ENCODE measurements at places on chromosomes 5 and 9.

DNA sequence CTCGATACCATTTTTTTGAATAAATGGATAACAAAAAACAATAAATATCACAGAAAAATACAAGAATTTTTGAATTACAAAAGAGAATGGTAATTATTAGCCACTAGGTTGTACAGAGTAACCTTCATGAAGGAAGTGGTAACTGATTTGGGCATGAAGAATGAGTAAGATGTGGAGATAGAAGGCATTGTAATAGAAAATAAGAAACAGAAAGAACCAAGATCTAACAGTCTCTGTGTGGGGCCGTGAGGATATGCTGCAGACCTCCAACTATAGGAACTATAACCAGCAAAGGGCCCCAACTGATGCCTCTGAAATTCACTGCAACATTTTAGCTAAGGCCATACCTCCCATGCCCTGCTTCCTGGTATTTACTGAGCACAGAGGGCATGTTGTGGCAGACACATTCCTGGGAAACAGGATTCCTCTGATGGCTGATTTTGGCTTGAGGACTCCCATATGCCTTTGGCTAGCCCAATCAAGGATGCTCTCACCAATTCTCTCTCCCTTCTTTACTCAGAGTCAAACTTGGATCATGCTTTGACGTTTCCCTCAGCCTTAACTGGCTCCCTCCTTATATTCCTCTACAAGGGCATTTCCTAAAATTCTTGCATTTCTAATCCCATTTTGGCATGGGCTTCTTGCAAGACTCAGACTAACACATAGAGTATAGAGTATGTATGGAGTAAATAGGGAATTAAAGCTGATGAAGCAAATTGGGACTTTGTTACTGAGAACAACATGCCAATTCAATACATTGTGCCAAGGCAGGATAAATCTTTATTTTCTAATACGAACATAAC, 208.9 kb downstream of the PDE4D start:
- peak; percentile 49 for DNase-seq

- no peak for DNase-seq
Observed at GRCh38 chr9:106799152-106799551, 63.8 kb upstream of the ZNF462 start.

DNA sequence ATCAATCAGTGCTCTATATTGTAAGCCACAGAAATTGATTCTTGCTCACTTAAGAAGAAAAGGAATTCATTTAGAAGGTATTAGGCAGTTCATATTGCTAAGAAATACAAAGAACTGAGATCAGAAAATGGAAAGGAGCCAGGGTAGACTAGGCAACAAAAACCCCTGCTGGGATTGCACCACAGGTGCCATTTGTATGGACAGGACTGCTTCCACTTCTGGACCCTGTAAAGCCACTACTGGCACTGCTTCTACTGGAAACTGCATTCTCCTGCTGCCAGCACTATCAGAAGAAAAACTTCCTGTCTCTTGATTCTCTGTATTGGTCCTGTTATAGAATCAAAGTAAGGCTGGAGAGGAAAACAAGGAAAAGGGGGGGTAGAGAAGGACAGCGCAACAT, 45.9 kb downstream of the CERT1 start:
- no peak for DNase-seq

- no peak for DNase-seq
Observed at GRCh38 chr9:35102465-35102768, 514 bp downstream of the STOML2 start.

DNA sequence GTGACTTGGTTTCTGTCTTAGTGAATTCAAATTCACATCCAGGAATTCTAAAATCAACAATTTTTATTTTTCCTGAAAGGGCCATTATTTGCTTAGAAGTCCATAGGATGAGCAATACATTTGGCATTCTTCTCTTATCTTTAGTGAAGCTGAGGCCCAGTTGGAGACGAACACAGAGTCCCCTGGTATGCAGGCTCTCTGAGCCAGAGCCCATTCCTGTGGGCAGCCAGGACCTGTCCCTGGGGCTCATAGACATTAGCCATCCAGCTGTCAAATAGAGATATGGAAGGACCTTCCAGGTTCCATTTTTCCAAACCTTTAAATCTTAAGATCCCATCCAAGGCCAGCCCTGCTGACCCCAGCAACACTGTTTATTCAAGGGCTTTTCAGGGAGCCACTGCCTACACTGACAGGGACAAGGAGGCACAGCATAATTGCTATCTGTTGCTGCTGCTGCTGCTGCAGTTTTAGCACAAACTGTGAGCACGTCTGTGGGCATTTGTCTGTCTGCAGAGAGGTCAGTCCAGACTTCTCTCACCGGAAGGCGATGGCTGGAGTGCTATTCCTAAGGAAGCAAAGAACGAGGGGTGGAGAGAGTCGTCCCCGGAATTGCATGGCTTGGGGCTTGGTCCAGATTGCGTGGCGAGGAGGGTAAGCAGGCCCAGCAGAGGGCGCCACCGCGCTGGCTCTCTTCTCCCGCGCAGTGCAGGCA, 639.0 kb downstream of the CCDC171 start:
- peak; percentile 48 for DNase-seq

GRCh38 chr5:72313141-72313540, 6.9 kb downstream of the MRPS27 start:
- DNase-seq = no peak

DNA sequence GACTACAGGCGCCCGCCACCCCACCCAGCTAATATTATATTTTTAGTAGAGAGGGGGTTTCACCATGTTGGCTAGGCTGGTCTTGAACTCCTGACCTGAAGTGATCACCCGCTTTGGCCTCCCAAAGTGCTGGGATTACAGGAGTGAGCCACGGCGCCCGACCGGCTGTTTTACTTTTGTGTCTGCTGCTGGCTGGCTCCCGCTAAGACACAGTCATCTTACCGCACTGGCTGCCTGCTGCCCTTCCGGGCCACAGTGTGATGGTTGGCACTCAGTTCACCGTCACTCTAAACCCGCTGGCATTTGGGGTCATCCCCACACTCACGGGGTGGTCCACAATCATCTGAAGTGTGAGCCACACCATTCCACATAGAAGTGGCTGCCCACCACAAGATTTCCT, 93.7 kb downstream of the WDR41 start:
- DNase-seq = no peak
